ENCODE measurements at places on chromosomes 6 and 20.

DNA sequence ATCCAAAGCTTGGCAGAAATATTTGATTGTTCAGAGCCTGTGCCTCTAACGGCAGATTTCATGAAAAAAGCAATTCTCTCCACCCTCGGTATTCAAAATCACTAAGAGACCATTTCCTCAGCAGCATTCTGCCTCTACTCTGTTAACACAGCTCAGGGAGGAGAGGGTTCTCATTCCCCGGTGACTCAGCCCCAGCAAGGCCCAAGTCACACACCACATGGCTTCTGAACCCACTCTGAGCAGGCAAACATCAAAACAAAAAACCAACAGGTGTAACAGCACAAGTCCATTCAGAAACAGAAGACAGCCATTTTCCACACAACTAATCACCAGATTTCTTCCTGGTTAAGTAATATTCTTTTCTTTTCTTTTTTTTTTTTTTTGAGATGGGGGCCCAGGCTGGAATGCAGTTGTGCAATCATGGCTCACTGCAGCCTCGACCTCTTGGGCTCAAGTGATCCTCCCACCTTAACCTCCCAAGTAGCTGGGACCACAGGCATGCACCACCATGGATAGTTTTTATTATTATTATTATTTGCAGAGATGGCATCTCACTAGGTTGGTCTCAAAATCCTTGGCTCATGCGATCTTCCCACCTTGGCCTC, 55.4 kb downstream of the GFOD1 start:
- DNase-seq, result no peak

DNA sequence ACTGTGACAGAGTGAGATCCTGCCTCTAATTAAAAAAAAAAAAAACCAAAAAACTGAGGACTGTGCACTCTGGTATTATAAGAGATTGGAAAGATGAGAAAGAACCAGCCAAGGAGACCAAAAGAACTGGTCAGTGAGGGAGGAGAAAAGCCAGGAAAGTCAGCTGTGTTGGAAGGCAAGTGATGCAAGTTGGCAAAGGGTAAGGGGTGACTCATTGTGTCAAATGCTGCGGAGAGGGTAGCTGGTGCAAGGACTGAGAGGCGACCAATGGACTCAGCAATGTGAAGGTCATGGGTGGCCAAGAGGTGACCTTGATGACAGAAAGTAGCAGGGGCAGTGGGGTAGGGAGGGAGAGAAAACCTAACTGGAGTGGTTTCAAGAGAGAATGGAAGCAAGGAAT, 27.4 kb upstream of the LRRN4 start:
- no peak for DNase-seq

GRCh38 chr6:56831334-56831733, 123.6 kb upstream of the BEND6 start:
- DNase-seq, result no peak

DNA sequence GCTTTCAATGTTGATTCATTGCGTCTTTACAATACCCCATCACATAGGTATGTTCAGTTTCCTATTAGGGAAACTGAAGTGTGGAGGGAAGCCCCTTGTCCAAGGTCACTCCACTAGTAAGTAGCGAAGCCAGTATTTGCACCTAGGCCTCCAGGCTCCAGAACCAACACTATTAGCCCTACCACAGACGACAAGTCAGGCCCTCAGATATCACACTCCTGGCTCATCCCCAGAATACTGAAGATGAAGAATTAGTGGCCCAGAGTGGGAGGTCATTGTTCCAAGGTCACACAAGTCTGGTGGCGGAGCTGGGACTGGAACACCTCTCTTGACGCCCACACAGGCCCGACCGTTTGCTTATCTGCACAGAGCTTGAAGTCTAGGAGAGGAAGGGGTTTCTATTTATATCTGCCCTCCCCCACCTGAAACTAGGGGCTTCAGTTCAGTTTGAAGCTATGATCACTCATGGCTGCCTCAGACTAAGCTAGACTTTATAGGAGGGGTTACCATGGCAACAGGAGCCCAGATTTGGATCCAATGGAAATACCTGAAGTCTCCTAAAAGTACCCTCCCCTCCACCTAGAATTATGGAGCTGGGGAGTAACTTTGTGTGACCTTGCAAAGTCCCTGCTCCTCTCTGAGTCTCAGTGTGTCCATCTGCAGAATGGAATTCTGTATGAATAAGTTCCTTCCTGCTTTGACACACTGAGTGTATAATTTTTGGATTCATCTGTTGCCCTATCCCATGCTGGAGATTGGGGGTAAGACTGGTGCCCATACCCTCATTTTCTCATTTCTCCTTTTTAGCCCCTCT, 2.2 kb downstream of the SNTA1 start:
- no peak for DNase-seq

DNA sequence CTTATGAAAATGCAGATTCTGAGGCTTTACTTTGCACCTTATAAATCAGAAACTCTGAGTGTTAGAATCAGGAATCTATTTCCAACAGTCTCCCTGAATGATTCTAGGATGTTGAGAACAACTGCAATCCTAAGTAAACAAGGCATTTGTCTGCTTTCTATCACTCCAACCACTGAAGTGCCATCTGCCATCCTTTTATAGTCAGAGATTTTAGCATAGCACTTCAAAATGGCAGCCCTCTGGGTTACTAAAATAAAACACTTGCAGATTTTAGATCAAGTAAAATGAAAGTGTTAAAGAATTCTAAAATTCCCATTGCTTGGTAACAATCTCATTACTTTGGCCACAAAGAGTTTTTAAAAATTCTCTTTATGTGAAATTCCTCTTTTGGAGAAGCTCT, 258.9 kb downstream of the CD109 start:
- DNase-seq, result no peak

- DNase-seq, result no peak
Observed at GRCh38 chr6:163427498-163428254, 13.2 kb downstream of the QKI start.

DNA sequence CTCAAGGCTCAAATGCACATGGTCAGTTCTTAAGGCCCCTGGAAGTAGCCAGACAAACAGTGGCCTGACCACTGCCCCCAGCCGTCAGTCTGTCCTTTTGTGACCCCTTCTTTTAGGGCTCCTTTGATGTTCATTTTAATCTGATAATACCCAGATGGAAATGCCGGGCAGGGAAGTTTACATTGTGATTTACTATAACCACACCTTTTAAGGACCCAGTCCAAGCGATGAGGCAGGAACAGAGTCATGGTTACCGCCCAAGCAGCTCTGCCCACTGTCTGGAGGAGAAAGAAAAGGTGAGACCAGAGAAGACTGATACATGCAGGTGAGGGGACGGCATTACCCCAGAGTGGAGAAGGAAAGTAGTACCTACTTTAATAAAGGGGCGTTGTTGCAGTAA, 110.6 kb downstream of the PLEKHG1 start:
- DNase-seq, result no peak

GRCh38 chr20:32796981-32797451, 22.7 kb upstream of the MAPRE1 start:
- no peak for DNase-seq

GRCh38 chr6:45654673-45655072, 276.9 kb upstream of the SUPT3H start:
- DNase-seq, result no peak

DNA sequence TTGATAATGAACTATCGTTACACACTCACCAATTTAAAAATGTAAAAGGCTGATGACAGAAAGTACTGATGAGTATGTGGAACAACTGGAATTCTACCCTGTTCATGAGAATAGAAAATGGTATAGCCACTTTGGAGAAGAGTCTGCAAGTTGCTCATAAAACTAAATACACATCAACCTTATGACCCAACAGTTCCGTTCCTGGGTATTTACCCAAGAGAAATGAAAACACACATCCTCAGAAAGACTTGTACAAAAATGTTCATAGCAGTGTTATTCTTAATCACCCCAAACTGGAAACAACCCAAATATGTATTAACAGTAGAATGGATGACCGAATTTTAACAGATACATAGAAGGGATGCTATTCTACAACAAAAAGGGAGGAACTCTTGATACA, 145.7 kb upstream of the LRFN2 start:
- DNase-seq, result no peak

Measured in C1 segment of cervical spinal cord (tissue), 14 donors.